Activated CD8-positive, alpha-beta memory T cell treated with anti-CD3 and anti-CD28 coated beads for 4 hours (primary cell): ENCODE measurements at places on chromosomes 13 and 19.

- no peak for DNase-seq
Measured at GRCh38 chr13:30715837-30716236, 19.5 kb upstream of the ALOX5AP start.

- DNase-seq, result no peak
Measured at GRCh38 chr19:31491242-31491641, 142.0 kb upstream of the TSHZ3 start.

GRCh38 chr13:91045351-91046034 lies 302.0 kb upstream of the MIR17HG start:
- no peak for DNase-seq

GRCh38 chr13:100675661-100676129 lies 1.1 kb upstream of the TMTC4 start:
- DNase-seq, result no peak

DNA sequence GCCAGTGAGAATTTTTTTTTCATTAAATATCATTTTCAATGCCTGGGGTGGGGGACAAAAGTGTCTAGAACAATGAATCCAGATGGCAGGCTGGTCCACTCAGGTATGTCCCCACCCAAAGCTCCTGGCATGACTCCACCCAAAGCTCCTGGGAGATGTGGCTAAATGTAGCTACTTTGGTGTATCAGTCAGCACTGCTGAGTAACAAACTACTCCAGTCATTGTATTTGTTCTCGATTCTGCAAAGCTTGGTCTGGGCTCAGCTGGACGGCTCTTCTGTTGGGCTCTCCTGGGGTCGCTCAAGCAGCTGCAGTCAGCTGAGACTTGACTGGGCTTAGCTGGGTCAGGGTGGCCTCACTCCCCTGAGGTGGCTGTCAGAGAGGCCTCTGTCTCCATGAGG lies 48.5 kb downstream of the CELF5 start:
- DNase-seq, result no peak

- no peak for DNase-seq
Measured at GRCh38 chr13:81246556-81246955, 905.6 kb upstream of the SPRY2 start.
